H1 (cell line): ENCODE measurements at places on chromosomes 5 and 9.

DNA sequence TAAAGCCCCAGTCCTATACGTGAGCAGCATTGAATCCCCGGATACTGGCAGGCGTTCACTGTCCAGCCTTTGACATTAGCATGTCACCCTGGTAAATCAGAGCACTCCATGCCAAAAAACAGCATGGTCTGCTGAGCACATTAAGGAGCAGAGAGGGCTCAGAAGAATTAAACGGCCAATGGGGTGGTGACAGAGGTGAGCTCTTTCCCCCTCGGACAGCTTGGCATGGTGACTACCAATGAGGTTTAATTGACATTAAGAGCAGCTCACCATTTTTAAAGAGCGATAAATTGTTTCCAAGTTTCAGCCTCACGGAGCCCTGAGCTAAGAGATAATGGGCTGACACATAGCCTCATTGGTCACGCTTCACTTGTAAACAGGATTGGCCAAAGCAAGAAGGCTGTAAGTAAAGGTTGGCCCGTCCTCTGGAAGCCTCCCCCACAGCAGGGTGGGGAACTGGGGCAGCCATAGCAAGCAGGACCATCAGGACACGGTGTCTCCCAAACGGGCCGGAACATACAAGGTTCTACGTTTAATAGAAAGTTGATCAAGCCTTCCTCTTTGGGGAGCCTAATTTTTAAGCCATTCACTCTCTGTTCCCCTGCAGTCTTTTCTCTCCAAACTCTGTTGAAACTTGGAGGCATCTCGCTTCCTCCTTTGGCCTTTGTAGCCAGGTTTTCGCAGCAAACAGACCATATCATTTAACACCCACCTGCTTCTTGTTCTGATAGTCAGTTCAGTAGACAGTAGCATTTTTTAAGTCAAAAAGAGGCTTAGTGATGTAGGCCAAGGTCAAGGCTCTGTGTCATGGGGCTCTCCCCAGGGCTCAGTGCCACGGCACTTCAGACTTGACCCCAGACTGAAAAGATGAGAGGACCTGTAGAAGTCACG lies 25.9 kb downstream of the QRFP start:
- DNase-seq = no peak

- DNase-seq = no peak
Measured at GRCh38 chr9:26687421-26687820, 205.2 kb downstream of the CAAP1 start.

GRCh38 chr5:167916261-167916691 lies 375.2 kb upstream of the WWC1 start:
- no peak for DNase-seq

DNA sequence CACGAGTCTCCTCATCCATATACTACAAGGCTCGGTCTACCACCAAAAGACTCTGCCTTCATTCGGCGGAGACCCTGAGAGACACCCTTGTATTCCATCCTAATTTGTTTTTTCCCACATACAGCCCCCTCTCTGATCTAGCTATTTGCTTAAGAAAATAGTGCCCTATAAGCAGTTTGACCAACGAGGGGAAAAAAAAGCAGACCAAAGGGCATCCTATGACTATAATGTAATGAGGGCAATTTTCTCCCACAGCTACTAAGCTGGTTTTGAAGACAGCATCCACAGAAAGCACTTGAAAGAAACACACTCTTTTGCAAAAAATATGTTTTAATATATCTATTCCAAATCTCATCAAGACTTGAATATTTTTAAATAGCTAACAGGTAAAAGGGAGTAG lies 147.8 kb downstream of the MLLT3 start:
- DNase-seq = no peak

- DNase-seq = no peak
Measured at GRCh38 chr9:130240410-130241197, 25.0 kb upstream of the HMCN2 start.

- DNase-seq = no peak
Measured at GRCh38 chr9:73824671-73825070, 672.5 kb upstream of the RORB start.

DNA sequence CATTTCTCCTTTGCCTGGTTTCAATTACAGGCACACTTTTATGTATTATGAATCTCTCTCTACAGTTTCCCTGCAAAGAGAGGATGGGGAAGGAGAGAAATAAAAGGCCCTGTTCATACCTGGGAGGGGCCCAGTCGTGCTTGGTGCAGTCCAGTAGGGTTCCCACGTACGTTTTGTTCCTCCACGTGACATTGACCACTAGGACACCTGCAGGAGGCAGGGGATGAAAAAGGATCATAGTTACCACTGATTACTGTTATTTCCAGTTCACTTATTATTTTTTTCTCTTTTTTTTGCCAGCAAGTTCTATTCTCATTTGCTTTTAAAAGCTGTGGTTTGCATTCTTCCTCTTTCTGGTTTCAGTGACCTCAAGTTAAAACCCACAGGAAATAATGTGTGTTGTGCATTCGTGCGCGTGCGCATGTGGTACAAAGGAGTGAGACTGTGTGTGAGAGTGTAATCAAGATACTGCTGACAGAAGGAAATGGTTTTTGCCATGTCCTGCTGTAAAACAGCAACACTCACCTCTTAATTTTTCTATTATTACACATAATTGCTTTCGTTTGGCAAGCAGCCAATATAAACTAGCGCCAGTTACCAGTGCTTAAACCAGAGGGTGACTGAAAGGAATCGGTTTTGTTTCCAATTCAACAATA lies 96.8 kb downstream of the ZNF608 start:
- DNase-seq = no peak

GRCh38 chr5:95741458-95741857 lies 10.3 kb downstream of the RHOBTB3 start:
- no peak for DNase-seq

DNA sequence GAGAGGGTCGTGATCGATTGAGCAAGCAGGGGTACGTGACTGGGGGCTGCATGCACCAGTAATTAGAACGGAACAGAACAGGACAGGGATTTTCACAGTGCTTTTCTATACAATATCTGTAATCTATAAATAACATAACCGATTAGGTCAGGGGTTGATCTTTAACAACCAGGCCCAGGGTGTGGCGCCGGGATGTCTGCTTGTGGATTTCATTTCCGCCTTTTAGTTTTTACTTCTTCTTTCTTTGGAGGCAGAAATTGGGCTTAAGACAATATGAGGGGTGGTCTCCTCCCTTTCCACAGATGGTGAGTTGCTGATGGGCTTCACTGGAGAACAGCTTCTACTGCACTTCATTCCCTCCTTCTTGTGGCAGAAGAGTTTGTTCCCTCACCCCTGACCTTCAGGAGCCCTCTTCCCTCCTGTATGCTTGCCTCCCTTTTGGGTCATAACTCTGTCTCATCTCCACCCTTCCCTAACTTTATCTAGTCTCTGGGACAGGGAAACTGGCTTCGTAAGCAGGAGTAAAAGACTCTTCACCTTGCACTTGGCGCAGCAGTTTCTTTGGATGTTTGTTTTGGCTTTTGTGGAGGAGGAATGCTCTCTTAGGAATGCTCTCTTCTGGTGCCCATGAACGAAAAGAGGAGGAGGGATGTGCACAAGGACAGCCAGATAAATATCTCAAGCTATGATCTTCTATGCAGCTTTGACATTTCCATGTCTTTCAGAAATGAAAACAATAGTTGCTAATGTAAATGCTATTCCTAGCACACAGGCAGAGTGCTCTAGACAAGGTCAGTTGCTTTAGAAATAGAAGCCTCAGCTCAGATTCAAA lies 139.8 kb upstream of the RPS23 start:
- DNase-seq = no peak

GRCh38 chr5:178332210-178332641 lies 99.6 kb upstream of the PHYKPL start:
- no peak for DNase-seq

- no peak for DNase-seq
Measured at GRCh38 chr9:95010431-95010838, 283.9 kb downstream of the AOPEP start.

DNA sequence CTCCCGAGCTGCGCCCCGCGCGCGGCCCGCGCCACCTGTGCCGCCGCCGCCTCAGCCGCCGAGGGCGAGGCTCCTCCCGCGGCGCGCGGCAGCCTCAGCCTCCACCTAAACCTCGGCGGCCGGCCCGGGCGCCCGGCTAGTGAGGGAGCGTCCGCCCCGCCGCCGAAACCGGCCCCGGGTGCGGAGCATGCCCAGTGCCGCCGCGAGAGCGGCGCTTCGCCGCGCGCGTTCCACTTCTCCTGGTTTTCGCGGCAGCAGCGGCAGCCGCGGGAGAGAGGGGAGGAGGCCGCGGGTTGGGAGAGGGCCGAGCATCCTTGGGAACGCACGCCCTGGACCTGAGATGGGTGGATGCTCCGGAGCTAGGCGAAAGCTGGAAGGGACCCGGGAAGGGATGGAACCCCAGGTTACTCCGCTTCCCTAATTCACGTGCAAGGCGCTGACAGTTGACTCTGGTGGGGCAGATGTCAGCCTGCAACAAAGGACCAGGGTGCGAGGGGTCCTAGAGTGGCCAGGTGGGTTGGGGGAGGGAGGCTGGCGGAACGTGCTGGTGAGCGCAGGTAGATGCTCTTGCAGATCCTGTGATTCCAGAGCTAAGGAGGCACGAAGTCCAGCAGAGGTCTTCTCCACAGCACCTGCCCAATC lies at the start of gene CTNND2:
TSS of gene CTNND2 (minus strand) at position 182 of the 642 bp plus-strand sequence. CDS start 593 bp downstream, outside the sequence.
- DNase-seq = peak; percentile 87

DNA sequence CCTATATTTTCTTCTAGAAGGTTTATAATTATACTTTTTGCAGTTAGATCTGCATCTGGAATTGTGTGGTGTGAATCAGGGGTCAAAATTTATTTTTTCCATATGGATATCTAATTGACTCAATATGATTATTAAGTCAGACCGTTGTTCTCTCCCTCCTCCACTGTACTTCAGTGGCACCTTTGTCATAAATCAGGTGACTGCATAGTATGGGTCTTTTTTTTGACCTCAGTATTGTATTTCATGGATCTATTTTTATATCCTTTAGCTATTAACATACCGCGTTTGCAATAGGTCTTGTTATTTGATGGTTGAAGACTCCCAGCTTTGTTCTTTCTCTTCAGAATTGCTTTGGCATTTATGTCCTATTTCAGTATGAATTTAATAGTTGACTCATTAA lies 107.4 kb downstream of the BOD1 start:
- DNase-seq = no peak

- DNase-seq = no peak
Measured at GRCh38 chr9:114737118-114737517, 55.1 kb upstream of the TEX48 start.

DNA sequence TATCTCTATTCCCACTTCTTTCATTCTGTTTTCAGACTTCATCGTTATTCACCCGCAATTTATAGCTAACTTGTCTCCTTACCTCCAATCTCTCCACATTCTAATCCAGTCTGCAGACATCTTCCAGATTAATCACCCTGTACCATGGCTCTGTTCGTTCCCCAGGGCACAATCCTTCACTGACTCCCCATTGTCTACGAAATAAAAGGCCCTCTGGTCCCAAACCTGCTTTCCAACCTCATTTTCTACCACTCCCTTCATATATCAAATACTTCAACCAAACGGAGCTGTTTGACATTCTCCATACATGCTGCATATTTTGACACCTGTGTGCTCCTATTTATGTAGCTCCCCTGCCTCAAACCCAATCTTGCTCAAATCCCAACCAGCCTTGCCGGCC lies 1720.6 kb upstream of the WWC1 start:
- no peak for DNase-seq

GRCh38 chr5:120092649-120093048 lies 371.5 kb upstream of the PRR16 start:
- no peak for DNase-seq

DNA sequence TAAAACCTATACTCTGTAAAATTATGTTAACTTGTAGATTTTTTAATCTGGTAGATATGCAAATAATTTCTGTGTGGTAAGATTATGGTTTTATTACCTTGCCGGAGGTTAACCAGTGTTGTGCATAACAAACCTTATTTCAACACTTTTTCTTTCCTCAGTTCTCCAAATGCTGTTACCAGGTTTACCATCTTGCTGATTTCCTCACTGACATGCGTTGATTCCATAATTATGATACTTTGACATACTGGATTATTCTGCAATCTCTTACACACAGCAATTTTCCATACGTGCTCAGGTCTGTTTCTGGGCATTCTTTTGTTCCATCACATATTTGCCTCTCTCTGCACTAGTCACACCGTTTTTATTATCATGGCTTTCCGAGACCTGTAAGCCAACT lies 77.6 kb downstream of the TTC39B start:
- no peak for DNase-seq

DNA sequence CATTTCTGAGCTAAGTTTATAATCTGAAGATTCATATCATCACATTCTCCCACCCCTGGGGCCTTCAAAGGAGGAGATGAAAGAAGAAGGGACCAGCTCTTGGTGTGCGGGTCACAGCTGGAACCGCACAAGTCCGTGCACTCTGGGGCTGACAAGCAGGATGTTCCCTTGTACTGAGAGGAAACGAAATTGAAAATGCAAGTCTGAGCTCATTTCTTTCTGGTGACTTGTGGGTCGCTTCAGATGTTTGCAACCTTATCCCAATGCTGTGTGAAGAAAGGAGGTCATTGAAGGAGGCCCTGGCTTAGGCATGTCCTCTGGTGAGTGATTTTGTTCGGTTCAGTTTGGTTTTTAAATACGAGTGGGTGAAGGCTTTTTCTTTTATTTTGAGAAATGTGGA lies 59.6 kb downstream of the C9orf152 start:
- no peak for DNase-seq

DNA sequence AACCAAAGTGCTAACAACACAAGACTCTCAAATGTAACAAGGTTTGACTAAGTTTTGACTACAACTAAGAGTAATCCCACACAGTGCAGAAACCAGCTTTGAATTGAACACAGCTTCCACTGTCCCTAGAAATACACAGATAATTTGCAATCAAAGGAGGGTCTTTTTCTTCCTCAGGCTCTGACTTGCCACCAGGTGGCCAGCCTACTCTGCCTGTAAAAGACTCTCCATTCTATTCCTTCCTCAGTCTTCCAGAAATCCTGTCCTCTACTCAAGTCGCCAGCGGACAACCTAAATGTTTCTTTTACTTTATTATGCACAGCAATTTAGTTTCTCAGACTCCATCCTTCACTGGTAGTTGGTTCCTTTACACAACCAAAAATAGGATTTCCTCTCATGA lies 32.2 kb upstream of the MCTP1 start:
- DNase-seq = no peak

GRCh38 chr5:123283031-123283430 lies 140.2 kb downstream of the CEP120 start:
- no peak for DNase-seq

GRCh38 chr9:8864545-8864896 lies 1064.9 kb upstream of the DMAC1 start:
- DNase-seq = no peak

- DNase-seq = no peak
Measured at GRCh38 chr5:176157656-176158055, 80.6 kb upstream of the SIMC1 start.

- DNase-seq = no peak
Measured at GRCh38 chr5:172626031-172626581, 15.0 kb upstream of the NEURL1B start.

- DNase-seq = no peak
Measured at GRCh38 chr5:78563621-78564020, 85.0 kb downstream of the LHFPL2 start.

DNA sequence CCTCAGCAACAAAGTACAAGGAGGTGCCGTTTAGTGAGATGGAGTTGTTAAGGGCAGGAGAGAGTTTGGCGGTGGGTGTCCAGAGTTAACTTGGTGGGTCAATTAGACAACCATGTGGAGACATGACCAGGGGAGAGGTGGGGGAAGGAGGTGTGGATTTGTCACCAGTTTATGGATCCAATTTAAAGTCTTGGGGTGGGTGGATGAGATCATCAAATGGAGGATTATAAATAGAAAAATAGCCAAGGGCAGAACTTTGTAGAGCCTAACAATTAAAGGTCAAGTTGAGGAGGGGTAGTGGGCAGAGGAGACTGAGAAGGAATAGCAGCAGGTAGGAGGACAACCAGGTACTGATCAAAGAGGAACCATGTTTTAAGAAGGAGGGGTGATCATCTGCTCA lies 108.7 kb upstream of the IL12B start:
- DNase-seq = no peak
